ENCODE measurements at places on chromosomes 5 and 9. TPM values are rescaled to one million over a fixed set of nuclear protein-coding genes. Genes with fewer than 3 reads are reported as not detected.
A peak's percentile ranks its signal among the peaks of the same experiment; 100 is the strongest.

DNA sequence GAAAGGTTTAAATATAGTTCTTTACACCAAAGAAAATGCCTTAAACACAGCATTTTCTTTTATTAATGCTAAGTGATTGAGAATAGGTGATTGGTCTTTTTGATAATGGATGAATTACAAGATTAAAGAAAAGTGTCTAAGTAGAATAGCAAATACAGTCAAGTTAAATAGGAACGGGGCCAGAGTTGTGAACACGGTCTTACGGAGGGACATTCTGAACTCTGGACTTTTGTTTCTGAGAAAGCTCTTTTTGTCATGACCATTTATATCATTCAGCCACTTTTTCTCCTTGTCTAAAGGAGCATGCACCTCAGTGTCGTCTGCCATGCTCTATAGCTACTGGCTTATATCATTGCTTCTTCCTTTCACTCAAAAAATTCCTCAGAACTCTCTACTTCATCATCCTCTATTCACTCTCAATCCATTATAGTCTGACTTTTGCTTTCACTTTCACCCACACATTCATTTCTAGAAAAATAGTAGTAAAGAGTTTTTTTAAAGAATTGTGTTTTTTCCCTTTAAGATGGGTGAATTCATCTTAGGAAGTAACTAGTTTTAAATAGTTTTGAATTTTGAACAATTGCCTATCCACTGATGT lies 263.0 kb upstream of the FBXL7 start:
- DNase-seq = no peak

DNA sequence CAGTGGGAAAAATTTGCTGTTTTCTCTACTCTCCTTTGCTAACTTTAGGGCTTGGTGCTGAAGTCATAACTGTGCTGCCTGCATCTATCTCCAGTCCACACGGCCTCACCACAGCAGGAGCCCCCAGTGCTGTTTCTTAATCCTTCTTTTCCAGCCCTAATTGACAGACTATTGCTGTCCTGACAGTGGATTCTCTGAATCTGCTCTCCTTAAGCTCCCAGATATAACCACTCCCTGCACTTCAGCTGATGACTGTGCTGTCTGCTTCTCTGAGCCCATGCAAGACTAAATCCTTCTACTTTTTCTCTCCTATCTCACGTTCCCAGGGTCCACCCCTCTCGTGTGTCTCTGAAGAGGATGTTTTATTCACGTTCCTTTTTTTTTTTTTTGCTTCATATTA lies 19.7 kb upstream of the GRIA1 start:
- no peak for DNase-seq

DNA sequence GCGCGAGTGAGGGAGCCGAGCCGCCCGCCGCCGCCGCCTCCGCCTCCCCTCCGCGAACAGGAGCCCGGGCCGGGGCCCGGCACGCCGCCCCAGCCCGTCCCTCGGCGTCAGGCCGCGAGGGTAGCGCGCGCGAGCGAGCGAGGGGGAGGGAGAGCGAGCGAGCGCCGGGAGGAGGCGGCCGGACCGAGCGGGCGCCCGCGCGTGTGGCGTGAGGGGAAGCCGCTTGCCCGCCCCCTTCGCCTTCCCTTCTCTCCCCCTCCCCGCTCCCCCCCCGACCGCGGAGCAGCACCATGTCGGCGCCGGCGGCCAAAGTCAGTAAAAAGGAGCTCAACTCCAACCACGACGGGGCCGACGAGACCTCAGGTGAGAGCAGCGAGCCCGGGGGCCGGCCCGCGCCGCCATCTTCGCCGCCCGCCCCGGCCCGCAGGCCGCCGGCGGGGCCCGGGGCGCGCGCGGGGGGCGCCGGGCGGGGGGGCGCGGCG lies 312 bp downstream of the SET start:
- DNase-seq = peak; percentile 66

- DNase-seq = no peak
These were observed 8.7 kb downstream of the PHYKPL start for GRCh38 chr5:178223828-178224335.

GRCh38 chr9:72384710-72385485 lies 19.9 kb upstream of the ZFAND5 start:
- no peak for DNase-seq

The TNFSF15 gene
- total RNA-seq = 16.2 TPM
